Kidney epithelial cell (primary cell): ENCODE measurements at places on chromosomes 6 and 20. TPM values are rescaled to one million over a fixed set of nuclear protein-coding genes. Genes with fewer than 3 reads are reported as not detected.

Gene SLC12A5
- 1.3 TPM in 1 of 2 replicates, not detected in the other for total RNA-seq

Gene HLA-DRA
- total RNA-seq = 0.38 and 0.62 TPM in 2 replicates

Gene PTK7
- 169 and 170 TPM in 2 replicates for total RNA-seq

Gene PSORS1C1
- total RNA-seq = 0.38 and 0.48 TPM in 2 replicates
